ENCODE measurements at places on chromosomes 7 and 10.

- no peak for DNase-seq
Observed at GRCh38 chr10:95588025-95588424, 26.9 kb upstream of the SORBS1 start.

- no peak for DNase-seq
Observed at GRCh38 chr7:47225387-47226131, 356.4 kb downstream of the TNS3 start.

- no peak for DNase-seq
Observed at GRCh38 chr10:69248117-69248730, 28.1 kb downstream of the HKDC1 start.

DNA sequence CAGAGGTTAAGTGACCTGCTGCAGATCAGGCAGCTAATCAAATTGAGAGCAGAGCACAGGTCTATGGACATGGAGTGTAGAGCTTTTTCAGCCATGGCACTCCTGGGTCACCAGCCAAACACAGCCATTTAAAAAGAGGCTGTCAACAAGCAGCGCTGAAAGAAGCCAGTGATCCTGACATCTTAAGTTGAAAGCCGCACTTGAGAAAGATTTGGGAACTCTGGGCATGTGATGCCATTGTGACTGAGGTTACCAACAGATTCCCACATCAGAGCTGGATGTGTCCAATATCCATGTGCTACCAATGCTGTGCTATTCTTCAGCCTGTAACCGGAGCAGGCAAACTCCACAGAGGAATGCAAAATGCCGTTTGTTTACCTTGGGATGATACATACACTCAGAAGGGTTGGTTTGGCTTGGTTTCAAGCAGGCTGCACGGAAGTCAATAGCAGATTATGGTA, 56.2 kb upstream of the ABLIM1 start:
- DNase-seq, result no peak

- DNase-seq, result no peak
Observed at GRCh38 chr7:138907201-138907847, 73.9 kb downstream of the KIAA1549 start.

GRCh38 chr10:7485244-7485556, 74.4 kb upstream of the SFMBT2 start:
- no peak for DNase-seq

DNA sequence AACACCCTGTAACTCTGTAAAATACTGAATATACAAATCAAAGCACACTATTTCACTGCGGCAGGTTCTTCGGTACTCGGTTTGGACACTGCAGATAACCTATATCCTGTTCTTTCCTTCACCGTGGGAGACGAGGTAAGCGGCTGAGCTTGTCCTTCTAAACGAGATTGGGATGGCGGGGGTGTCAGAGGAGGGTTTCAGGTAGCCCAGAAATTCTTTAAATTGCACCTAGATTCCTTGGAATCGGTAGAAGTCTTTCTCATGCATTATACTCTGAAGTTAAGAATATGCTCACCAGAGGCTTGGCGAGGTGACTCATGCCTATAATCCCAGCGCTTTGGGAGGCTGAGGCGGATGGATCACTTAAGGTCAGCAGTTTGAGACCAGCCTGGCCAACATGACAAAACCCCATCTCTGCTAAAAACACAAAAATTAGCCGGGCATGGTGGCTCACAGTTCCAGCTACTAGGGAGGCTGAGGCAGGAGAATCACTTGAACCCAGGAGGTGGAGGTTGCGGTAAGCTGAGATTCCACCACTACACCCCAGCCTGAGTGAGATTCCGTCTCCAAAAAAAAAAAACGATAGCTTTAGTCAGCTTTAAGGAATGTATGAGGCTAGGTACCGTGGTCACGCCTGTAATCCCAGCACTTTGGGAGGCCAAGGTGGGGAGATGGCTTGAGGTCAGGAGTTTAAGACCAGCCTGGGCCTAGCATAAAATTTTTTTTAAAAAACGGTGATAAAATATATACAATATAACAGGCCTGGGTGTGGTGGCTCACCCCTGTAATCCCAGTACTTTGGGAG, 10.1 kb upstream of the LAT2 start:
- no peak for DNase-seq

DNA sequence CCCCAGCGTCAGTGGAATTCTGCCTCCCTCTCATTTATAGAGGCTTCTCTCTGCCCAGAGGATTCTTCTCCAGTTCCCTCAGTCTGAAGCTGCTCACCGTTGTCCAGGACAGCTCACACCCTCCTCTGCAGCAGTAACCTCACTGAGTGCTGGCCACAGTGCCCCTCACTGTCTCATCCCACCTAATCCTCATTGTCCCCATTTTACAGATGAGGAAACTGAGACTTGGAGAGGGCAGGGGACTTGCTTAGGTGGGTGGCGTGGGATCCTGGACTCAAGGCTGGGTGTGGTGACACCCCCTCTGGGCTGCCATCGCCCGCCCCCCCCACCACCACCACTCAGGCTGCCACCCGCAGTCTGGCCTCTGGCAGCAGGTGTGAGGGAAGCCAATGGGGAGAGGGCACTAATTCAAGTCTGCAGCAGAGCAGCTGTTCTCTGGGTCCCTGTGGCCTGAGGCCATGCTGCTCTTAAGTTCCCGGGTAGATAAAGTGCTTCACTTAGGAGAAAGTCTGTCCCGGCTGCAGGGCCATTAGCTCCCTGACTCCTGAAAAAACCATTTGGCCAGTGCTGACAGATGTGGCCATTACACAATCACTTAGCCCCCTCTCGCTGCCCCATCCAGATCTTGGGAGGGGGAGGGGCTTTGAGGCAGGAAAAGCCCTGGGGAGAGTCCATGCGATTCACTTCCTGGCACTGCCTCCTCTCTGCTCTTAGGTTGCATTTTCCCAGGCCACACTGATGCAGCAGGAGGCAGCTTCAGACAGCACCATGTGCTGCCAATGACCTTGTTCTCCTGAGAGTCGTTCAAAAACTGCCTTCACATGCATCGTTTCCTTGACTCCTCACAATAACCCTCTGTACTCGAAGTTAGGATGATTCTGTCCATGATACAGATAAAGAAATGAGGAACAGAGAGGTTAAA, 36.3 kb downstream of the DRGX start:
- no peak for DNase-seq

DNA sequence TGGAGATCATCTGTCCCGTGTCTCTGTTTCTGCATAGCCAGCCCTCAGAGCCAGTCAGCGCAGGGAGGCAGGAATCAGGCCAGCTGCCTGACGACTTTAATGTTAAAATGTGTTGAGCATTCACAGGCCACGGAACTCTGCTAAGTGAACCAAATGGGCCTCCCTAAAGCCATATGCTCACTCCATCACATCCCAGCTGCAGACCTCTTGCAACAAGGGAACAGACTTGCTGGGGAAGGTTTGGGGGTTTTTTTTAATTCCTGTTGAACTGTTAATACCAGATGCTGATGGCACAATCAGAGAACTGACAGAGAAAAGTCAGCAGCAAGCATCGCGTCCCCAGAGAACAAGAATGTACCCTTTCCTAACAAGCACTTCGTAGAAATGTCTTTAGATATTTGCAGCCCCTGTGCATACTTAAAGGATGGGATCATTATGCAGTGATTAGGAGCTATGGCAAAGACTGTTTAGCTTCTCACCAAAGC, 900.4 kb upstream of the AUTS2 start:
- DNase-seq, result no peak

DNA sequence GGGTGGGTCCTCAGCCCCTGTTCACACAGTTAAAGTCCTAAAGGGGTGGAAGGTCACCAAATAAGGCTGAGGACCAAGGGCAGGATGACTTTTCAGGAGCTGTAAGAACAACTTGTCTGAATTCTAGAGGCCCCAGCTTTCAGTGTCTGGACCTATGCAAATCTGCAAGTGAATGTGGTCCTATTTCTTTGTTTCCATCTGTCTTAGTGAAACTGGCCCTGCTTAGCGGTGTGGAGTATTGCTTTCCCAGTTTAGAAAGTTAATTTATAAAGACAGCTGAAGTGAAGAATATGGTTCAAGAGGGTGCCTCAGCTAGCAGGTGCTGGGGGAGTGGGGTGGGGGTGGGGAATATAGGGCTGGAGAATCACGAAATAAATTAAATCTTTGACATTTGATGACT, 40.1 kb downstream of the HHEX start:
- no peak for DNase-seq

DNA sequence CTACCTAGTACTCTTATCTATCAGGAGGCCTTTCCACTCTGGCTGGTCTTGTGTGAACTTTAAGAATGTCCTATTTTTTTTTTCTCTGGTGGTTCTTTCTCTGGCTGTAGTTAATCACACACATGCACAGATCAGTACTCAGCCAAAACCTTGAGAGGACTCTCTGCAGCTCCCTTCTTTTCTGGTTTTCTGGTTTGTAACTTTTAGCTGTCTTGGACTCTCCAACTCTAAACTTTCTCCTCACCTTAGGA, 54.9 kb upstream of the HELLS start:
- no peak for DNase-seq

DNA sequence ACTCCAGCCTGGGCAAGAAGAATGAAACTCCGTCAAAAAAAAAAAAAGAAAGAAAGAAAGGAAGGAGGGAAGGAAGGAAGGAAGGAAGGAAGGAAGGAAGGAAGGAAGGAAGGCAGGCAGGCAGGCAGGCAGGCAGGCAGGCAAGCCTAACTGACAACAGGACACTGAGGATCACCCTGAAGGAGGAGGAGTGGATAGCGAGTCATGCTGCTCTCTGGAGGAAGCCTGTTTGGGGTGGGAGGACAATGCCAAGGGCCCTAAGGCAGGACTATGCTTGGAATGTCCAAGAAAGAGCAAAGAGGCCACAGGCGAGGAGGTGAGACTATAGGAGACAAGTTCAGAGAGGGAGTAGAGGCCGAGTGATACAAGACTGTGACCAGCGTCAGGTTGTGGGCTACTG, 107.0 kb upstream of the PARD3 start:
- no peak for DNase-seq

- DNase-seq, result no peak
Observed at GRCh38 chr7:107077699-107078516, 33.4 kb downstream of the PRKAR2B start.

- no peak for DNase-seq
Observed at GRCh38 chr7:117071551-117071950, 118.2 kb downstream of the ST7 start.

DNA sequence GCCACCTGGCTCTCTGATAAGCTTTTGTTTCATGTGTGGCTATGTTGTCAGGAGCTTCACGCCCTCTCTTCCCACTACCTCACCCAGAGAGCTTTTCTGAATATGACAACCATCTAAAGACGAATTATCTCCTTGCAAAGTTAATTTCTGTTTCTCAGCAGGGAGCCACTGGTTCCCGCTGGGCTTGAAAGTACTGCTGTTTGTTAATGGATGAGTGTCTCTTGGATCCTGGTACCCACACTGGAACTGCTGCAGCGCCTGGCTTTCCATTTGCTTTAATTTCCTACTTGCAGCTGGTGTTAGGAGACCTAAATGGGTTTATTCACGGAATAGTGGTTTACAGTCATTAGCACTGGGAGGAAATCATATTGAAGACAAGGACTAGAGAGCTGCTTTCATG, 267.9 kb upstream of the LRGUK start:
- no peak for DNase-seq

GRCh38 chr7:25849500-25850184, 302.4 kb upstream of the NFE2L3 start:
- DNase-seq, result no peak

GRCh38 chr10:74025380-74025978, 27.6 kb downstream of the VCL start:
- DNase-seq, result no peak

DNA sequence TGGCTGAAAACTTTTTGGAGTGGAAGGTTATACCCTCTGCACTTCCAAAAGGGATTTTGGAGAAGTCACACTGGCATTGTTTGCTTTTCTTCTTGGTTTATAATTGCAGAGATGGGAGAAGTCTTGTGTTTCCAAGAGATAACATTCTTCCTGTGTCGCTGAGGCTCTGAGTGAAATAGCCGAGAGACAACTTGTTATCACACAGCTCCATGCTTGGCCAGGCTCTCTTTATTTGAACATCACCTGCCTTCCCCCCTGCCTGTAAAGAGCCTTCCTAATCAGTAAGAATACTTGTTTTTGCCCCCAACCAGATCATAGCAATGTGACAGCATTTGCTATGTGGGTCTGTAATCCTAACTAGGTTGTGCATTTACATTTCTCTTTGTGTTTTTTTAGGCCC, 270.7 kb downstream of the GALNT17 start:
- DNase-seq, result no peak

Measured in activated naive CD8-positive, alpha-beta T cell treated with anti-CD3 and anti-CD28 coated beads, Interleukin-2, amount 50 U/mL, for 24 hours (primary cell).